ENCODE measurements at places on chromosomes 7 and 10.

- DNase-seq = peak; percentile 91
Observed at GRCh38 chr10:131885391-131886165, 15.2 kb upstream of the PPP2R2D start.

DNA sequence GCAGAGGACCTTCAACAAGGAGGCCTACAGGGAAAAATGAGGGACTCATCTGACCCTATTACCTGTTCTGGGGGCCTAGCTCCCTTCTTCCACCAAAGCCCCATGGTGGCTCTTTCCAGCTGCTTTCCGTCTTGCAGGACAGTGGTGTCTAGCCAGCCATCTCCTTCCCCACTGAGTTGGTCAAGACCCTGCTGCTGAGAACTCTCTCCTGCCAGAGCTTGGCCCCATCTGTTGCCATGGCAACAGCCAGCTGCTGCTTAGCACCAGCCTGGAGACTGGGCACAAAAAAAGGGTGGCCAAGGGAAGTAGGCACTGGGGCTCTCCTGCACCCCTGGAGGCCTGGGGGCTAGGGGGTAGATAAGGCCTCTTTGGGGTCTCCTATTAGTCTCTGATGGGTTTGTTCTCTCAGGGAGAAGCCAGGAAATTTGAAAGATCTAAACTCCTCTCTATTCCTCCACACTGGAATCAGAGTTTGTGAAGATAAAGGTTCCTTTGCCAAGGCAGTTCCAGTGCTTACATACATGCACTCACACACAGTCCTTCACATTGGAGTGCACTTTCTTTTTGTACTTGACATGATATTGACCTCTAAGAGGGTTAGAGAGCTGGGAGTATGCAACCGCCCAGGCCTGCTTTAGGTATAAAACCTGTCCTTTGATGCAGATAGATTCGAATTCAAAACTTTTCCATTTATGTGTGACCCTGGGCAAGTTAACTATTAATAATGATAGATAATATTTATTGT is 15.8 kb downstream of the TSPAN33 start:
- no peak for DNase-seq

DNA sequence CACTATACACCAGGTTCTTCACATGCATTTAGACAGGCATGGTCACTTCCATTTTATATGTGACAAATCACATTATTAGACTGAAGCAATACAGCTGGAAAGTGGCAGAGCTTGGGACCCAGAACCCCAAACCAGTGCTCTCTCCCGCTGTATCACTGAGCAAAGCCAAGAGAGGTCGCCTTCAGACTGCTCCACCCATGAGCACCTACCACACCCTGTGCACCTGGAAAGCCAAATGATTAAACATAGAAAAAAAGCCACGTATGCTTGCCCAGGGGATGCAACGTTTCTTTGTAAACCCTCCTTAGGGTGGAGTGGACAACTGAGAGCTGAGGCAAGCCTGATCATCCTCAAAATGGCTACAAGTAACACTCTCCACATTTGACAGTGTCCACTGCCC is 72.5 kb downstream of the CCDC6 start:
- DNase-seq = no peak

DNA sequence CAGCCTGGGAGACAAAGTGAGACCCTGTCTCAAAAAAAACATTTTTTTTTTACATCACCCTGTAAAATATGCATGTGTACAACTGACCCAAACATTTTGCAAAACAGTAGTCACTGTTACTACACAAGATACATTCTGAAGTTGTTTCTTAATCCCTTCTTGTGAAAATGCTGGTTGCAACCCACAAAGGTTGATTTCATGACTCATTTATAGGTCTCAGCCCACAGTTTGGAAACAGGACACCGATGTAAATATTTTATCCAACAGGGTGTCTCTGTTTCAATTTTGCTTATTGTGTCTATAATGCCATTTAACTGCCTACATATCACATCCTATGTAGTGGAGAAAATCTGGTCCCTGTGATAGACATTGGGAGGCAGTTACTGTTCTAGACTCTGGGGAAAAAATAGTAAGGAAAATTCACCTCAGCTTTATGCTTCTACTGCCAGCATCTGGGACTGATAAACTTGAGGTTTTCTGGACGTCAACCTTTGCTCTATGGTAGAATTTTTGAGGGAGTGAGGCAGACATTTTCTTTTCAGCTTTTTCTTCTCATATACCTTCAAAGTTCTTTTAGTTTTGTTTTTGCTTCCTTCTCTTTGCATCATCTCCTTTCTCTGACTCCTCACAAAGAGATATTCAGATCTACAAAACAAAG is 1.6 kb upstream of the RAB19 start:
- DNase-seq = no peak

GRCh38 chr10:121183236-121183635 is 332.1 kb downstream of the WDR11 start:
- DNase-seq = no peak

GRCh38 chr7:106064316-106064715 is 47.8 kb downstream of the SYPL1 start:
- DNase-seq = no peak

DNA sequence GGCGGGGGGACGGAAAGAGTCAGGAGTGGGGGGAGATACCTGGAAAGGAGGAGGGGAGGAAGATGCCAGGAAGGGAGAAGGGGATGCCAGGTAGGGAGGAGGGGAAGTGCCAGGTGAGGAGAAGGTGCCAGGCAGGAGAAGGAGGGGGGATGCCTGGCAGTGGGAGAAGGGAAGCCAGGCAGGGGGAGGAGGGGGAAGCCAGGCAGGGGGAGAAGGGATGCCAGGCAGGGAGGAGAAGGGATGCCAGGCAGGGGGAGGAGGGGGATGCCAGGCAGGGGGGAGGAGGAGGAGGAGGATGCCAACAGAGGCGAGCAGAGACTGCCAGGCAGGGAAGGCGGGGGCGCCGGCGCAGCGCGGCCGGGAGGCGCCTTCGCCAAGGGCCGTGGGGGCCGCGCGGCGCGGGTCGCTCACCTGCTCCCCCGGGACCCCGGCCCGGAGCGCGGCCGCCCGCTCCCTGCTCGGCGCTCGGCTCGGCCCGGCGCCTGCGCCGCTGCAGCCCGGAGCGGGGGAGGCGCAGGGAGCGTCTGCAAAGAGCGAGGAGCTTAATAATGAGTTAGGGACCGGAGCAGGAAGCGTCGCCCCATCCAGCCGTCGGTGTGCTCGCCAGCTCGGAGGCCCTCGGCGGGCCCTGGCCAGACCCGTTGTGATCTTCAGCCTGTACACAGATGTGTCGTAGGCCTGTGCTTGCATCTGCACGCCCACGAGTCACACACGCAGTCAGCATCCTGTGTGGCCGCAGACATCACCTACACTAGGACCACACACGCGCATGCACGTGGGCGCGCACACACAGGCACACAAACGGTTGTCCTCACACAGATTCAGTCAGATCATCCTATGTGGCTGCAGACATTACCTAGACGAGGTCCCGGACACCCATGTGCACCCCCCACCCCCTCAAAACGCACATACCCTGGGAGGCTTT is 28.4 kb upstream of the SMARCD3 start:
- peak; percentile 67 for DNase-seq

GRCh38 chr7:130789436-130789835 is 55.4 kb upstream of the KLF14 start:
- DNase-seq = no peak

DNA sequence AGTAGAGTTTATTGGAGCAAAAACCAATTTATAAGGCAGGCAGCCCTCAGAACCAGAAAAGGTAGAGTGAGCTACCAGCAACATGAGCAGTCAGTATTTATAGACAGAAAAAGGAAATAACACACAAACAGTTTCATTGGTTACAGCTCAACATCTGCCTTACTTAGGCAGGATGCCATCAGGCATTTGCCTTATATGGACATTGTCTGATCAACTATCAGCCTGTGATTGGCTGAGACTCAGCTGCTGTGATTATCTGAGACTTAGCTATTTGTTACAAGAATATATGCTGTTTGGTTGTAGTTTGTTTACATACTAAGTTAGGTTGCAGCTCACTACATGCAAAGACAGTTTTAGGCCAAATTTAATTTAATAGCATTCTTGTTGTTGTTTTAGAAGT is 60.4 kb upstream of the CDK1 start:
- DNase-seq = no peak

DNA sequence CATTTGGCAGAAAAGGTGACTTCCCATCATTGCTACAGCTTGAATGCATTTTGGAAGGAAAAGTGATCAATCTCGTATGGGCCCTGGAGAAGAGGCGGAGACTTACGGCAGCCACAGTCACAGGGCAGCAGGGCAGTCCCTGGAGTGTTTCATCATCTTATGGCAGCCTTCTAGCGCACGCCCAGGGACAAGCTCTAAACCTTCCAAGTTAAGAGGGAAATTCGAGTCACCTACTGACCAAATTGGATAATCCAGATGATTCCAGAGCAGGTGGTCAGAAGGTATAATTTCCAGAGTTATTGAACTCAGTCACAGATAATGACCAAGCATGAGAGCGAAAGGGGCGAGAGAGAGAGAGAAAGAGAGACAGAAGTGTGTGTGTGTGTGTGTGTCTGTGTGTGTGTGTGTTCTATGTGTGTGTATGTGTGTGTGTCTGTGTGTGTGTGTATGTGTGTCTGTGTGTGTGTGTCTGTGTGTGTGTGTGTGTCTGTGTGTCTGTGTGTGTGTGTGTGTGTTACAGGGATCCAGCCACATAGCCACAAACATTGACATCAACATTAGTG is 123.7 kb upstream of the ADAM12 start:
- DNase-seq = no peak

GRCh38 chr10:121974019-121974534 is 940 bp downstream of the NSMCE4A start:
- DNase-seq = no peak

GRCh38 chr10:135132-135600 is at the start of gene ZMYND11:
Gene ZMYND11 (plus strand): TSS chr10:135455. CDS start chr10:180013, 44,558 bp downstream.
- DNase-seq = peak; percentile 78

GRCh38 chr10:34786464-34786863 is 28.6 kb downstream of the PARD3 start:
- no peak for DNase-seq

GRCh38 chr10:19031763-19032162 is 16.8 kb upstream of the MALRD1 start:
- no peak for DNase-seq

DNA sequence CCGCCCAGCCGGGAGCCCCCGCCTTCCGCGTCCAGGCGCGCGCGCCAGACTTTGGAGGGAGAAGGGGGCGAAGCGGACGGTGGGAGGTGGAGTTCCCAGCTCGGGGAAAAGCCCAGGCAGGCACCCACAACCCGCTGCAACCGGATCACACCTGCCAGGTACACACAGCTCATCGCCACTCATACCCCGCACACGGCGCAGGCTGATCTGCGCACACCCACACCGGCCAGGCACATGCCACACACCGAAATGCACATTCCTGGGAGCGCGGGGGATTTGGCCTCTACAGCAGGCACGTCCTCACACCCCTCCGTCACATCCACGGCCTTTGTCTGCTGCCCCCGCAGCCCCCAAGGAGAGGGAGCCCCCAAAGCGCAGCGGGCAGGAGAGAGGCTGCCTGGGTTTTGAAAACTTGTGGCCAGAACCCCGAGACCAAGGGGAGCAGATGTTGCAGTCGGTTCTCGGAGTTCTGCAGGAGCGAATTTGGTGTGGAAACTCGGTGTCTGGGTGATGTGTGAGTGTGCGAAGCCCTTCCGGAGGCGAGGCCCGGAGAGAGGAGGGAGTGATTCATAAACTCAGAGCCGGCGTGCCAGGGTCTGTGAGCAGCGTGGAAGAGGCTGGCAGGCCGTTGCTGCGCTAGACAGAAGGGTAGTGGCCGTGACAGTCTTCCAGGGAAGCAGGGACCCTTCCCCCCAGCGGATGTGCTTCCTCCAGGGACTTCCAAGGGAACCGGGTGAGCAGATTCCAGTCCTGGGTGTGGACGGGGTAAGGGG is 734 bp downstream of the CHST3 start:
- peak; percentile 70 for DNase-seq

- no peak for DNase-seq
Observed at GRCh38 chr7:155222061-155222460, 75.6 kb upstream of the INSIG1 start.

- peak; percentile 32 for DNase-seq
Observed at GRCh38 chr10:15245530-15245929, 77.0 kb upstream of the NMT2 start.

DNA sequence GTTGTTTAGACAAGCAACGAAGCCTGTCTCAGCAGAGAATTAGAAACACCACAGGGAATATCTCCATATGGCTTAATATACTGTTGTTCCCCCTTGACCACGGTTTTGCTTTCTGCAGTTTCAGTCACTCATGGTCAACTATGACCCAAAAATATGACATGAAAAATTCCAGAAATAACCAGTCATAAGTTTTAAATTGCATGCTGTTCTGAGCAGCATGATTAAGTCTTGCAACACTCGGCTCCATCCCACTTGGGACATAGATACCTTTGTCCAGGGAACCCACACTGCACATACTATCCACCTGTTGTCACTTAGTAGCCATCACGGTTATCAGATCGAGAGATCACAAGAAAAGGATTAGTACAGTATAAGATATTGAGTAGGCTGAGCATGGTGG is 60.7 kb upstream of the FOXK1 start:
- DNase-seq = no peak

GRCh38 chr10:33216661-33217427 is 117.6 kb downstream of the NRP1 start:
- no peak for DNase-seq

- DNase-seq = no peak
Observed at GRCh38 chr10:48735836-48736390, 51.2 kb downstream of the WDFY4 start.

GRCh38 chr7:158164101-158165095 is 423.2 kb downstream of the PTPRN2 start:
- no peak for DNase-seq

DNA sequence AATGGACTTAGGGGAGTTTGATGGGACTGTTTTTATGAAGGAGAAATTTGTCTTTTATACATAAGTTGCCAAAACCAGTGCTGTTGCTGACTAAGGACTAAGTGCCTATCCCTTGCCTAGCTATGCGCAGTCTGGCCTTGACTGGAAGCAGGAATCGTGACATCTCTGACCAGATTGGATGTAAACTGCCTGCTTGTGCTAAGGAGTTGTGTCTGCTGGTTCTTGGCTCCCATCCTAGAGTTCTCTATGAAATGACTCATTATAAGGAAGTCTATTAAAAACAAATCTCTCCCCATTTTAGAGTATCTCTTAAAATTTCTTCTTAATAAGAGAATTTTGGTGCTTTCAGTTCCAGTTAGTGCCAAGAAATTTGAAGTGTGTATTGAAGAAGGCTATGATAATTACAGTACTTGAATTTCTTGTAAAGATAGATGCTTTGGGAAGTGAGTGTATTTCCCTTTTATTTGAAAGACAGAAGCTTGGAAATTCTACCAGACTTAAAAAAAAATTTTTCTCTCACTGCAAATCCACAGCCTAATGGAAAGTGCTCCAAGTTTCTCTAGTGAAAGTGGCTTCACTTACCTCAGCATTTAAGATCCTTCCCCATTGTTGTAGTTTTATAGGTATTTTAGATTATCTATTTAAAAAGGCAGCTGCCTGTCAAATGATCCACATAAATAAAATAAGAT is 77.6 kb downstream of the BICC1 start:
- no peak for DNase-seq

All from activated T-cell treated with anti-CD3 and anti-CD28 coated beads, Interleukin-2, amount 50 U/mL, for 48 hours (primary cell).